ENCODE measurements at places on chromosomes 5 and 9. TPM values are rescaled to one million over a fixed set of nuclear protein-coding genes. Genes with fewer than 3 reads are reported as not detected.

WDR31 gene
- 1.9 TPM for total RNA-seq

RABEPK gene
- 39.6 TPM for total RNA-seq

PCDHB3 gene
- not detected for total RNA-seq

CEMIP2 gene
- 75.5 TPM for total RNA-seq

CA9 gene
- total RNA-seq: 0.75 TPM

NIPAL4 gene
- 1.4 TPM for total RNA-seq

TICAM2 gene
- total RNA-seq: 0.72 TPM

MYMK gene
- not detected for total RNA-seq

EGFLAM gene
- total RNA-seq: not detected

PAPPA gene
- not detected for total RNA-seq

- H3K27me3 ChIP-seq: no peaks in the 10 kb centered on the region
- no peak overlapping the region for H3K4me3 ChIP-seq
- no peak overlapping the region for H3K27ac ChIP-seq
- no peaks in the 10 kb centered on the region for H3K36me3 ChIP-seq
- DNase-seq: no peak
These were observed 29.0 kb downstream of the ABLIM3 start for GRCh38 chr5:149170299-149170698.

DNA sequence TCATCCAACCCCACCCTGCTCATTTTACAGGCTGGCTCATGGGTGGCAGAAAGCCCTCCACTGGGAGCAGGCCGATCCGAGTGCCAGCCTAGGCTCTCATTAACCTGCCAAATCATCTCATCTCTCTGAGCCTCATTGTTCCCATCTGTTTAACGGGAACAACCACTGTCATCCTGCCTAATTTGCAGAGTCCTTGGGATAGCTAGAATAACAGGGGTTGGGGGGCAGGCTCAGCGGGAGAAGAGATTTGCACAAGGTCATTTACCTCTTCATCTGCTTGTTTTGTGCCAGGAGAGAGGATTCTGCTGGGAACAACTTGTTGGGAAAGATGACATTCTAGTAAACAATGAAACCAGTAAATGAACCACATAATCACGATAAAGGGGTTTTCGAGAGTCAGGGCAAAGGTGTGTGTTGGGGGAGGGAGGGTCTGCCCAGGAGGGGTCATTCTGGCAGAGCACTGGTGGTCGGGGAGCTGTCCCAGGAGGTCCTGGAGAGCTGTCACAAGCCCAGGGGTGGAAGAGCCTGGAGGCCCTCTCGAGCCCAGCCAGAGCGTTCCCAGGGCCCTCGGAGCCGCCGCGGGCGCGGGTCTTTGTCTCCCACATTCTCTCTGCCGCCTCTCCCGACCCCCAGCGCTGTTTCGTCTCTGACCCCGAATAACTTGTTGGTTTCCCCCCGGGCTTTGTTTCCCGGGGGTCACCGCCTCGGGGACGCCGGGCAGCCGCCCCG is 22.8 kb upstream of the NDST1 start:
- no peak for DNase-seq
- H3K27me3 ChIP-seq: peaks cover 4% of the 10 kb centered on the region
- H3K27ac ChIP-seq: no peak overlapping the region
- H3K4me1 ChIP-seq: peaks cover 5% of the 10 kb centered on the region
- no peak overlapping the region for H3K4me3 ChIP-seq

- no peaks in the 10 kb centered on the region for H3K4me1 ChIP-seq
- H3K27me3 ChIP-seq: no peaks in the 10 kb centered on the region
- no peak for DNase-seq
- no peak overlapping the region for H3K4me3 ChIP-seq
These were observed 59.2 kb upstream of the CDH10 start for GRCh38 chr5:24703934-24704333.

GRCh38 chr5:12320331-12320730 is 416.1 kb upstream of the CTNND2 start:
- no peak overlapping the region for H3K27ac ChIP-seq
- no peaks in the 10 kb centered on the region for H3K36me3 ChIP-seq
- H3K4me1 ChIP-seq: no peaks in the 10 kb centered on the region
- H3K4me3 ChIP-seq: no peak overlapping the region
- DNase-seq: no peak

GRCh38 chr5:74865804-74866595 is at the start of gene FAM169A:
Gene FAM169A, minus strand, starts transcription at chr5:74866387. Its CDS starts 24,711 bp downstream, at chr5:74841676.
- H3K4me1 ChIP-seq: peaks cover 34% of the 10 kb centered on the region
- no peaks in the 10 kb centered on the region for H3K27me3 ChIP-seq
- H3K36me3 ChIP-seq: no peaks in the 10 kb centered on the region
- H3K4me3 ChIP-seq: peak within 1 kb of the TSS; percentile 88
- DNase-seq: peak; percentile 73
- peak within 1 kb of the TSS; percentile 52 for H3K27ac ChIP-seq

DNA sequence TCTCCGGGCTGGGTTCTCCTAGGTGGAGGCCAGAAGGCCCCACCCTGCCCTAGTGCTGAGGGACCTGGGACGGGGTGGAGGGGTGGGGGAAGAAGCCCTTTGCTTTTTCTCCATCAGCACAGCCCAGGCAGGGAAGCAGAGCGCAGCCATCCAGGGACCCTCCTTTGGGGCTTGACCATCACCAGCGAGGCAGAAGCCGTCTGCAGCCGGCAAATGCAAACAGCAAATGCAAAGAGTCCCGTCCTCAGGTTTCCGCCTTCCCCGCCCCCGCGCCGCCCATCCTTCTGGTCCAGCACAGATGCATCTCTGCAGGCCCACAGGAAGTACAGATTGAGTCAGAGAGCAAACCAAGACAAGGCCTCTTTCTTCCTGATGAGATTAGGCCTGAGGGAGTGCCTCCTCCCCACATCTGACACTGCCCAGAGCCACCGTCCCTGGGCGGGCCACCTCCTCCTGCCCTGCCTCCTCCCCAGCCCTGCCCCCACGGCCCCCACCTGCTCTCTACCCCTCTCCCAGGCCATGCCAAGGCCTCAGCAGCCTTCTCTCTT is 23.4 kb downstream of the CORO2A start:
- H3K36me3 ChIP-seq: no peaks in the 10 kb centered on the region
- peak; percentile 59 for DNase-seq
- peak overlapping the region; percentile 41 for H3K27ac ChIP-seq
- peaks cover 23% of the 10 kb centered on the region for H3K4me1 ChIP-seq
- H3K27me3 ChIP-seq: no peaks in the 10 kb centered on the region

DNA sequence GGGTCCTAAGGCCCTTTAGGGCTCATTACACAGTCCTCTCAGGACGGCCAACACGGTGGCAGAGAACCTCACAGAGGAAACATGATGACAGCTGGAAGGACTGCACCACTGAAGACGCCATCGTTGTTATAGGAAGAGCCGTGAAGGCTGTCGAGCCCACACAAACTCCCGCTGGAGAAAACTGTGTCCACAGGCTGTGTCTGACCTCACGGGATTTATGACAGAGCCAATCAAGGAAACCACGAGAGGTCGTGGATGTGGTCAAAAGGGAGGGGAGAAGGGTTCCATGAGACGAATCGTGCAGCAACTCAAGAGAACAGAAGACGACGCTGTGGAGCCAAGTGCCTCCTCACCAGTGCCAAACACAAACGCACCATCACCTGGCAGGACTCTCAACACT is 12.2 kb downstream of the QSOX2 start:
- H3K27me3 ChIP-seq: no peaks in the 10 kb centered on the region
- no peak overlapping the region for H3K27ac ChIP-seq
- DNase-seq: no peak

- H3K36me3 ChIP-seq: no peaks in the 10 kb centered on the region
- H3K4me1 ChIP-seq: no peaks in the 10 kb centered on the region
- no peaks in the 10 kb centered on the region for H3K27me3 ChIP-seq
- DNase-seq: no peak
These were observed 168.8 kb downstream of the DROSHA start for GRCh38 chr5:31362931-31363568.

- no peak overlapping the region for H3K4me3 ChIP-seq
- DNase-seq: no peak
- no peaks in the 10 kb centered on the region for H3K27me3 ChIP-seq
- H3K27ac ChIP-seq: no peak overlapping the region
These were observed 1763.7 kb downstream of the EFNA5 start for GRCh38 chr5:105907016-105907415.

GRCh38 chr5:17169507-17169906 is 47.9 kb upstream of the BASP1 start:
- H3K4me3 ChIP-seq: no peak overlapping the region
- H3K36me3 ChIP-seq: no peaks in the 10 kb centered on the region
- no peak overlapping the region for H3K27ac ChIP-seq
- H3K27me3 ChIP-seq: no peaks in the 10 kb centered on the region

GRCh38 chr9:72618811-72619210 is 97.4 kb downstream of the TMC1 start:
- no peak overlapping the region for H3K4me3 ChIP-seq
- DNase-seq: no peak
- no peaks in the 10 kb centered on the region for H3K27me3 ChIP-seq
- no peaks in the 10 kb centered on the region for H3K36me3 ChIP-seq
- H3K27ac ChIP-seq: no peak overlapping the region
- H3K4me1 ChIP-seq: no peaks in the 10 kb centered on the region

DNA sequence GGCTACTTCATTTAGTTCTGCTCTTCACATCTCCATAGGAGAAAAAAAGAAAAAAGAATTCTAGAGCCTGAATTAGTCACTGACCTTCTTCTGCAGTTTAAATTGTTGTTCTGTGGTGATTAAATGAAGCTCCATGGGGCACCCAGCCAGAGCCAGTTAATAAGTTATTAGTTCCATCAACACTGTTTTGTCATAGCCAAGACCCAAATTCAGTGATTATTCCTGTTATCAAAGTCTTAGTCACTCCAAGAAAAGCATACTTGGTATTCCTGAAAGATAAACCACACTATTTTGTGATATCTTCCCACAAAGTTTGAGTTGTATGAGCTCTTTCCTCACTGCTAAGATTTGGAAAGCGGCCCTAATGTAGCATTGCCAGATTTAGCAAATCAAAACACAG is 134.8 kb upstream of the RGMB start:
- no peak overlapping the region for H3K4me3 ChIP-seq
- no peaks in the 10 kb centered on the region for H3K27me3 ChIP-seq
- H3K4me1 ChIP-seq: no peaks in the 10 kb centered on the region
- no peak overlapping the region for H3K27ac ChIP-seq
- H3K36me3 ChIP-seq: no peaks in the 10 kb centered on the region

DNA sequence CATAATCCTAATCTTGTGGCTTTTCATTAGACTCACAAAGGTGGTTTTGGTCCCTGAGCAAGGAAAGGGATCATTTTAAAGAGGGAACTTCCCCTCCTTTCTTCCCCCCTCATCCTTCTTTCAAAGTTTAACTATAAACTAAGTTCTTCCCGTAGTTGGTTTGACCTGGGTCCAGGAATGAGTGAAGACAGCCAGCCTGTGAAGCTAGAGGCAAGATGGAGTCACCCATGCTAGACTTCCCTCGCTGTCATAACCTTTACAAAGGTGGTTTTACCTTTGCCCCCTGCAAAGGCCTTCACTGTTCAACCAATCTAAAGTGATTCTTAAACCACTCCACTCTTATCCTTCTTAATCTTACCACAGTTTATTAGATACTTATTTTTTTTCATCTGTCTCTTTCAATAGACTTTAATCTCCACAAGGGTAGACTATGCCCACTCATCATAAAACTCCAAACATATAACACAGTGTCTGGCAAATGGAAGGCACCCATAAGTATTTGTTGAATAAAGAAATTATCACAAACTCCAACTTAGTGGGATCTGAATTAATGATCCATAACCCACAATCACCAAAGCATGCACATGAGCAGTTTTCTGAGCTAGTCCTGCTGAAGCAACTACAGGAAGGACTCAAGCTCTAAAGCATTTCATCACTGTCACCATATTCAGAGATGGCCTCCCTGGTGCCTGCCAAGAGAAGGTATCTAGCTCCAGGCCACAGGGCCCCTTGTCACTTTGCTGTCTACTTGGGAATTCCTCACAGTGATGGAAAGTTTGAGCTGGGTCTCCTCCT is 369.0 kb downstream of the SPOCK1 start:
- H3K4me3 ChIP-seq: no peak overlapping the region
- no peak overlapping the region for H3K27ac ChIP-seq
- no peak for DNase-seq
- H3K4me1 ChIP-seq: no peaks in the 10 kb centered on the region

GRCh38 chr5:88674356-88675167 is 208.4 kb downstream of the MEF2C start:
- H3K27me3 ChIP-seq: peaks cover 67% of the 10 kb centered on the region
- peak overlapping the region; percentile 34 for H3K4me3 ChIP-seq
- no peak overlapping the region for H3K27ac ChIP-seq
- no peaks in the 10 kb centered on the region for H3K36me3 ChIP-seq

DNA sequence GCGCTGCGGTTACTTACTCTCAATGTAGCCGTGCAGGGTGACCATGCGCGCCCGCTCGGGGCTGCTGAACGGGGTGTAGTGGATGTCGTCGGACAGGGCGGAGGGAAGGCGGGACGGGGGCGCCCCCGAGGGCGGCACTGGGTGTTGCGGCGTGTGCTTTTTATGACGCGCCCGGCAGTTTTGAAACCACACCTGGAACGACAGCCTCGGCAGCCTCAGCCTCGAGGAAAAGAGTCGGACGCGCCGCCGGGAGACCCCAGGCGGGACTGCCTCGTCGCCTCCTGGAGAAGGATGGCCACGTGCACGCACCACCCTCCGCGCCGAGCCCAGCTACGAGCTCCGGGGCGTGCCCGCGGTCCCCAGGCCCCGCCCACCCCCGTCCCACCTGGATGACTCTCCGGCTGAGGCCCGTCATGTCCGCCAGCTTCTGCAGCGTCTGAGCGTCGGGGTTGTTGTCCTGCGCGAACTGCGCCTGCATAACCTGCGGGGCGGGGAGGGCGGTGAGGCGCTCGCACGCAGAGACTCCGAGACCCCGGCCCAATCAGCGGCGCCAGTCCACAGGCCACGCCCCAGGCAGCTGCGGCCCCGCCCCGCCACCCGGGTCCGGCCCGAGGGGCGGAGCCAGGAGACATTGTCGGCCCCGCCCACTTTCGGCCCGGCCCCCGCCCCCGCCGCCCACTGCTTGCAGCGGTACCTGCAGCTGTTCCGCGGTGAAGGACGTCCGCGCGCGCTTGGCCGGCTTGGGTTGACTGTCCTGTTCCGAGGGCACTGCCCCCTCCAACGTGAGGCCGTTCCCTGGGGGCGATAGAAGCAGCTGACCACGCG is 15.0 kb downstream of the LHX6 start:
- H3K27ac ChIP-seq: no peak overlapping the region
- DNase-seq: no peak
- H3K4me1 ChIP-seq: peaks cover 13% of the 10 kb centered on the region
- no peaks in the 10 kb centered on the region for H3K36me3 ChIP-seq
- peak overlapping the region; percentile 15 for H3K4me3 ChIP-seq

DNA sequence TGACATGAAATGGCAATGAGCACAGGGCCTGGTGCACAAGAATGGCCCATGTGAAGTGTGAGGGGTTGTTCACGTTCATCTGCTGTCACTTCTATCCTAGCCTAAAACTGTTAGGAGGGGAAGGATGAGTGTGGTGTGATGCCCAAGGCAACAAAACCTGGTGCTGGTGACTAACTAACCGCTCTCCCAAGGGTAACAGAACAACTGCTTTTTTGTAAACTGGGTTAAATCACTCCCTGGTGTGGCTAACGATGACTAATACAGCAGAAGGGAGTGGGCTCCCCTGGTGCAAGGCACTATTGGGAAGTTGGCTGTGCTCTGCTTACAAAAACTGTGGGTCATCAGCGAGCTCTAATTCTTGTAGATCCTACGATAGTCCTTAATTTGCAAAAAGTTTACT is 103.2 kb upstream of the VCAN start:
- no peaks in the 10 kb centered on the region for H3K36me3 ChIP-seq
- H3K4me1 ChIP-seq: no peaks in the 10 kb centered on the region
- no peak for DNase-seq
- H3K4me3 ChIP-seq: no peak overlapping the region
- H3K27me3 ChIP-seq: no peaks in the 10 kb centered on the region
- no peak overlapping the region for H3K27ac ChIP-seq

GRCh38 chr5:425714-426113 is 17.3 kb upstream of the EXOC3 start:
- no peaks in the 10 kb centered on the region for H3K36me3 ChIP-seq
- no peaks in the 10 kb centered on the region for H3K27me3 ChIP-seq
- no peak overlapping the region for H3K27ac ChIP-seq
- no peaks in the 10 kb centered on the region for H3K4me1 ChIP-seq
- DNase-seq: no peak
- no peak overlapping the region for H3K4me3 ChIP-seq
